COLO829 (cell line): ENCODE measurements at places on chromosomes 16 and 17.

- no peak for DNase-seq
These were observed 168.5 kb downstream of the BCAS3 start for GRCh38 chr17:60846175-60846574.

DNA sequence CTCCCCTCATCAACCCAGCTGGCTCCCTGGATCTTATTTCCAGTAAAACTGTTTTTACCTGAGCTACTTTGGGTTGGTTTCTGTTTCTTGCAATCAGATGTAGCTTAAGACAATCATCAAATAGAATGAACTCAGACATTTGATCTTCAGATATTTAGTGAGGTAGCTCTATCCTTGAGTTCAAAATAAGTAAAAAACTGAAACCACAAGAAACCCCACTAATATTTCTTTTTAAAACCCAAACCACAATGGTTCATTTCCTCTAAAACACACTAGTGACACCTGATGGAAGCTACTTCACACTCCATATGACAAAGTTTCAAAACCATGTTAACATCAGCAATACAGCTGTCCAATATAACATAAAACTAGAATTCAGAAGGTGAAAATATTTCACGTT is 37.8 kb downstream of the CACNG1 start:
- no peak for DNase-seq

- peak; percentile 31 for DNase-seq
These were observed 16.7 kb downstream of the HSD11B2 start for GRCh38 chr16:67447508-67448076.

DNA sequence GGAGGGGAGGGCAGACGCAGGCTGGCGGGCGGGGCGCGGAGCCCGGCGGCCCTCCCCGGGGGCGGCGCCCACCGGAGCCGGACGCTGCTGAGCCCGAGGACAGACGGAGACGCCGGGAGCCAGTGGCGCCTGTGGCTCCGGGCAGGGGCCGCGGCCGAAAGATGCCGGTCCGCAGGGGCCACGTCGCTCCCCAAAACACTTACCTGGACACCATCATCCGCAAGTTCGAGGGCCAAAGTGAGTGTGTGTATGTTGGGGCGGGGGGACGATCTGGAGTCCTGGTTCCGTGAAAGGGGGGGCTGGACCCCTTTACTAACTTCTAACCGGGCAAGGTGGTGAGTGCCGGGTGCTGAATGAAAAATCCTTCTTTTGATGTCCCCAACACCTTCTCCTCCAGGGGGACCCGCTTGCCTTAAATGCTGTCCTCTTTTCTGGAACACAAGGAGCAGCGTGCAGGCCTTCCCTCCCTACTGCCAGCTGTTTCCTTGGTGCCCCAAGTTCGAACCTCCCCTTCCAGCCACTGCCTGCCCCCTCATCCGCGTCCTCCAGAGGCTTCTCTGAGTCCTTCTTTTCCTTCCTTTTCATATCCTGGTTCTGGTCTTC is at the start of gene KCNH6:
Gene KCNH6 (plus strand): TSS at position 106 of the 603 bp plus-strand sequence. CDS start 56 bp downstream, at position 162.
- DNase-seq = no peak

DNA sequence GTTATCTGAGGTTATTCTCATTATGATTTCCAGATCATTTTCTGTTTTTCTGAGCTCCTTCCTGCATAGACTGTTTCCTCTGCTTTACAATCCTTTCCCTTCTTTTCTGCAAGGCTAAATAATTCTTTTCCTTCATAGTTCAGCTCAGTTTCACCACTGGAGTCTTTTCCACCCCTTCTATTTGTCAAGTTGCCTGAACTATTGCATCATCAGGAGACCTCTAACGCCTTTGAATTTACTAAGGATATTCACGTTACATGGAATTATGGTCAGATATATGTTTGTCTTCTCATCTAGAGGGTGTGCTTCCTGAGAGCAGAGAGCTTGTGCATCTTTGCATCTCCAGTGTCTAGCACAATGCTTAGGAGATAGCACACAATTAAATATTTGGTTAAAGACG is 140.4 kb upstream of the CA10 start:
- DNase-seq = no peak

- DNase-seq = no peak
These were observed 4.4 kb downstream of the MYL4 start for GRCh38 chr17:47213540-47213939.

DNA sequence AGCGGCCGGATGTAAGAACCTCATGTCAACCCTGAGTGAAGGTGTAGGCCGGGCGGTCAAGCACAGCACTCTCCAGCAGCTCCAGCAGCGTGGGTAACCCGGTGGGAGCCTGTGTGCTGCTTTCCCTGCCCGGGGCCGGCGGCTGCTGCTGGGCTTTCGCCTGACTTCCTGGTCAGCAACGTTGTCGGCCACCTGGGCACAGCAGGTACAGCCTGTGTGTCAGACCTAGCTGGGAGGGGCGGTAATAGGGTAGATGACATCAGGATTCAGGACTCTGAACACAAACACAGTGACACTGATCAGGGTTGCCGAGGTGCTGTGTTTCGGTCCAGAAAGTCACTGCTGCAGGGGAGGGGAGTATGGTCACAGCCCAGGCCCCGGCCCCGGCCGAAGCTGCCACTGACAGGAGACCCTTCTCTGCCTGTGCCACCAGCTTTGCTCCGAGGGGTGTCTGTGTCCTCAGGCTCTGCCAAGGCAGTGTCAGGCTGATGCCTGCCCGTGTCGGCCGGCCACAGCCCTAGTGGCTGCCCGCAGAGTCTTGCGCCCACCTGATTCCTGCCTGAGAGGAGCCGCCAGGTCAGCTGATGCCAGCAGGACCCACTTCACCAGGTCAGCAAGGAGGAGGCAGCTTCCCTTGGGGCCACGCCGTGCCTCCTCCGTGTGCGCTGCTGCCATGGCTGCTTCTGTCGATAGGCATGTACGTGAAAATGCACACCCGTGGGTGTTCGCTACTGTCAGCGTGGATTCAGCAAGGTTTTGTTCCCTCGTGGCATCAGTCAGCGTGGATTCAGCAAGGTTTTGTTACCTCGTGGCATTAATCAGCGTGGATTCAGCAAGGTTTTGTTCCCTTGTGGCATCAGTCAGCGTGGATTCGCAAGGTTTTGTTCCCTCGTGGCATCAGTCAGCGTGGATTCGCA is 9.2 kb downstream of the RAB40C start:
- no peak for DNase-seq

- DNase-seq = no peak
These were observed 138.2 kb downstream of the C16orf95 start for GRCh38 chr16:87178977-87179376.

GRCh38 chr17:82213251-82214011 is 789 bp upstream of the CCDC57 start:
- peak; percentile 66 for DNase-seq

DNA sequence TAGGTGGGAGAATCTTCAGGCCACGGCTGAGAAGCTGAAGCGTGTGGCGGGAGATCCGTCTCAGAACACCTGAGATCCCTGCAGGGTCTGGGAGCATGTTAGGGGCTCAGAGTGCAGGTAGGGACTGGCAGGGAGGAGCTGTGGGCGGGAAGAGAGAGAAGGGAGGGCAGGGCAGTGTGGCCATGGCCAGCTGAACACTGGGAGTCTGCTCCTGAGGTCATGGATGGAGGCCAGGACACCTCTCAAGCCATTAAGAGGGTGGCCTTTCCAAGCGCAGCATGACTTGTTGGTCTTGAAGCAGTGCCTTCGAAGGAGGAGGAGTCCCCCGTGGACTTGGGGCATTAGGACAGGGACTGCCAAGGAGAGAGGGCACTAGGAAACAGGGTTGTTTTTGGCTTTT is 23.7 kb downstream of the NAA60 start:
- DNase-seq = no peak
